ENCODE measurements at places on chromosomes 2 and 18. TPM values are rescaled to one million over a fixed set of nuclear protein-coding genes. Genes with fewer than 3 reads are reported as not detected.

SEPTIN10 gene
- 0.61 TPM for total RNA-seq

EMILIN2 gene
- 23.3 TPM for total RNA-seq

MAL gene
- total RNA-seq: 174 TPM

WDR54 gene
- total RNA-seq: 88.9 TPM

PDE11A gene
- not detected for total RNA-seq

AKAIN1 gene
- total RNA-seq: not detected

DNA sequence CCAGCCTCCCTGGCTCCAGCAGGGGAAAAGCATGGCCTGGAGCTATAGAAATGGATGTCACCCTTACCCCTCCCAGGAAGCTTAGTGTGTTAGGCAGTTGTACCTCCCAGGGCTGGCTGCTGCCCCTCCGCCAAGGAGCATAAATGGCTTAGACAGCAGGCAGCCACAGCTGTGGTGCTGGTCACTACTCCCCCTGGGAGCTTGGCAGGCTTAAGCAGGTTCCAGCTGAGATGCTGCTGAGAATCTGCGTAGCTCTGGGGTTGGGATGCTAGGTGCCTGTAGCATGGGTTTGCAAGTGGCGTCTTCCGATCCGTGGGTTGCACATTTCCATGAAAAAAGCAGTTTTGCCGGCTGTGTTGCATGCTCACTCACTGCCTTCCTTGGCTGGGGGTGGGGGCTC is 369.7 kb downstream of the CTNNA2 start:
- DNase-seq: no peak
- H3K36me3 ChIP-seq: no peaks in the 10 kb centered on the region
- H3K27ac ChIP-seq: no peak overlapping the region
- no peak overlapping the region for H3K4me3 ChIP-seq
- H3K27me3 ChIP-seq: no peaks in the 10 kb centered on the region

DNA sequence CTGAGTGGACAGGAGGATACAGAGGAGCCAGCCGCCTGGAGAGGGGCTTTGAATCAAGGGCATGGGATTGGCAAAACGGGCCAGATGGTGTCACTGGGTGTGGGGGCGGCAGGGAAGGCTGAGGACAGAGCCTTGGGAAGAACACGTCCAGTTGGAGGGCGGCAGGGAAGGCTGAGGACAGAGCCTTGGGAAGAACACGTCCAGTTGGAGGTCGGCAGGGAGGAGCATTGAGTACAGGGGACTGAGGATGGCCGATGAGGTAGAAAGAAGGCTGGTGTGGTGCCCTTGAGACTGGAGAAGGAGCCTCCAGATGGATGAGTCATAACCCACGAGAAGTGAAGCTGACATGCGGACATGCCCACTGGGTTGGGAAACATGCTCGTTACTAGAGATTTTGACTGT is 4.5 kb downstream of the HES6 start:
- H3K4me3 ChIP-seq: peak overlapping the region; percentile 59
- peaks cover 12% of the 10 kb centered on the region for H3K4me1 ChIP-seq
- peaks cover 1% of the 10 kb centered on the region for H3K36me3 ChIP-seq
- no peak overlapping the region for H3K27ac ChIP-seq

Data from activated naive CD8-positive, alpha-beta T cell treated with anti-CD3 and anti-CD28 coated beads, Interleukin-2, amount 10 ng/mL, durations not matched to agents 7 days and 5 days (primary cell).